ENCODE measurements at places on chromosomes 5 and 9. TPM values are rescaled to one million over a fixed set of nuclear protein-coding genes. Genes with fewer than 3 reads are reported as not detected.
A peak's percentile ranks its signal among the peaks of the same experiment; 100 is the strongest.

Gene CCDC192
- total RNA-seq, result 0.87 TPM

Gene OR13C8
- total RNA-seq, result not detected

Gene LCN9
- total RNA-seq, result not detected

Gene DAB2
- 105 TPM for total RNA-seq

Gene TLR4
- total RNA-seq, result 24.3 TPM

Gene MAP3K1
- 24.3 TPM for total RNA-seq

Gene C9orf153
- total RNA-seq, result 1.5 TPM

Gene SPAG8
- total RNA-seq, result 3.9 TPM

Gene DIRAS2
- total RNA-seq, result 3.6 TPM

Gene KIAA0825
- total RNA-seq, result 5.1 TPM

Gene IRX1
- 2.4 TPM for total RNA-seq

Gene TRIM36
- total RNA-seq, result 3.7 TPM

Gene SPACA9
- total RNA-seq, result 4.2 TPM

Gene ZFP62
- total RNA-seq, result 17.0 TPM

- no peak for DNase-seq
- no peaks in the 10 kb centered on the region for H3K27me3 ChIP-seq
- H3K27ac ChIP-seq, result no peak overlapping the region
- no peak overlapping the region for H3K4me3 ChIP-seq
- H3K4me1 ChIP-seq, result no peaks in the 10 kb centered on the region
Observed at GRCh38 chr5:58156361-58156760, 303.5 kb downstream of the PLK2 start.

- H3K36me3 ChIP-seq, result no peaks in the 10 kb centered on the region
- DNase-seq, result no peak
- H3K27ac ChIP-seq, result peak overlapping the region; percentile 28
- no peaks in the 10 kb centered on the region for H3K4me1 ChIP-seq
- peak overlapping the region; percentile 1 for H3K4me3 ChIP-seq
Observed at GRCh38 chr5:126370796-126371718, 52.2 kb upstream of the GRAMD2B start.

DNA sequence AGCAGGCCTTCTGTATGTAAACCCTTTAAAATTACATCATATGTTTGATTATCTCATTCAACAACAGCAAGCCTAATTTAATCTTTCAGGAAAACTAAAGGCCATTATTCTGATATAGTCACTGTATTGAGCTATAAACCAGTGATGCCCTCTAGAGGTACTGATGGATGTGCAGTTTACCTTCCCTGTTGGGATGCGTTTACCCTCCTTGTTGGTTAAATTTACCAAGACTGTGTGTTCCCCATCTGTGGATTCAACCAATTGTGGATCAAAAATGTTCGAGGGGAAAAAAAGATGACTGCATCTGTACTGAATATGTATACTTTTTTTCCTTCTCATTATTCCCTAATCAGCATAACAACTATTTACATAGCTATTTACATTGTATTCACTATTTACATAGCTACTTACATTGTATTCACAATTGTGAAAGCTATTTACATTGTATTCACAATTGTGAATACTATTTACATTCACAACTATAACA lies 3.7 kb upstream of the BAAT start:
- no peak overlapping the region for H3K27ac ChIP-seq
- H3K36me3 ChIP-seq, result peaks cover 33% of the 10 kb centered on the region
- H3K4me1 ChIP-seq, result no peaks in the 10 kb centered on the region
- no peak overlapping the region for H3K4me3 ChIP-seq
- no peaks in the 10 kb centered on the region for H3K27me3 ChIP-seq

DNA sequence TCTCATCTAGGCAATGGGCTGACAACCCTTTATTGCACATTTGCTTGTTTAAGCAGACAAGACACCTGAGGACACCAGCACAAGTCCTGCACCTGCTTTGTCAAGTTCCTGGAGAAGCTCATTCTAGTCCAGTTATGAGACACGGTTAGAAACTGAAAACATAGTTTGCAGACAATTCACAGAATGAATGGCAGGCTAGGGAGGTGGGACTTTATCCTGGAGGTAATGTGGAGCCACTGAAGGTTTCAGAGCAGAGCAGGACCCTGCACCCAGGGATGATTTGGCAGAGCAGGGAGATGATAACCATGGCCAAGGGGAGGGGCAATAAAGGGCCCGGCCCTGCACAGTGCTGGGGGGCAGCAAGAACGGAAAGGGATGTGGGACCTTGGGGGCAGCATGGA lies 50.7 kb upstream of the SLC25A51 start:
- H3K4me1 ChIP-seq, result no peaks in the 10 kb centered on the region
- H3K36me3 ChIP-seq, result no peaks in the 10 kb centered on the region
- DNase-seq, result no peak

GRCh38 chr9:70902692-70903131 lies 218.7 kb downstream of the TRPM3 start:
- no peaks in the 10 kb centered on the region for H3K27me3 ChIP-seq
- H3K36me3 ChIP-seq, result no peaks in the 10 kb centered on the region
- no peak overlapping the region for H3K27ac ChIP-seq
- peak; percentile 8 for DNase-seq

DNA sequence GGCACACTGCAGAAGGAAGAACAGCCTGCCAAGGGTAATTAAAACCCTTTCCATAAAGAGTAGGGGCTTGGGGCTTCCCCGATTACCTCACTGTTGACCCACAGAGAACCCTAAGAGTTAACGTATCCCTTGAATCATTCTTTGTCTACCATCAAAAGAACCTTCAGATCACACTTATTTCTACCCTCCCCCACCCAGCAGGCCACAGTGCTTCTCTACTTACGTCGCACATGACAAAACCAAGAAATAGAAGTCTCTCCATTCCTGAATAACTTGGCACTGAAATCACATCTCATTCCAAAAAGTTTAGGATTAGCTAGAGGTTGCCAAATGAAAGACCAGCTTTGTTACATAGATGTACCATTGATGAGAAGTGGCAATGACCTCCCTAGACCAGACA lies 268.7 kb upstream of the GAS1 start:
- no peak overlapping the region for H3K27ac ChIP-seq
- H3K4me1 ChIP-seq, result no peaks in the 10 kb centered on the region
- DNase-seq, result no peak
- H3K27me3 ChIP-seq, result no peaks in the 10 kb centered on the region
- H3K36me3 ChIP-seq, result no peaks in the 10 kb centered on the region
- no peak overlapping the region for H3K4me3 ChIP-seq

DNA sequence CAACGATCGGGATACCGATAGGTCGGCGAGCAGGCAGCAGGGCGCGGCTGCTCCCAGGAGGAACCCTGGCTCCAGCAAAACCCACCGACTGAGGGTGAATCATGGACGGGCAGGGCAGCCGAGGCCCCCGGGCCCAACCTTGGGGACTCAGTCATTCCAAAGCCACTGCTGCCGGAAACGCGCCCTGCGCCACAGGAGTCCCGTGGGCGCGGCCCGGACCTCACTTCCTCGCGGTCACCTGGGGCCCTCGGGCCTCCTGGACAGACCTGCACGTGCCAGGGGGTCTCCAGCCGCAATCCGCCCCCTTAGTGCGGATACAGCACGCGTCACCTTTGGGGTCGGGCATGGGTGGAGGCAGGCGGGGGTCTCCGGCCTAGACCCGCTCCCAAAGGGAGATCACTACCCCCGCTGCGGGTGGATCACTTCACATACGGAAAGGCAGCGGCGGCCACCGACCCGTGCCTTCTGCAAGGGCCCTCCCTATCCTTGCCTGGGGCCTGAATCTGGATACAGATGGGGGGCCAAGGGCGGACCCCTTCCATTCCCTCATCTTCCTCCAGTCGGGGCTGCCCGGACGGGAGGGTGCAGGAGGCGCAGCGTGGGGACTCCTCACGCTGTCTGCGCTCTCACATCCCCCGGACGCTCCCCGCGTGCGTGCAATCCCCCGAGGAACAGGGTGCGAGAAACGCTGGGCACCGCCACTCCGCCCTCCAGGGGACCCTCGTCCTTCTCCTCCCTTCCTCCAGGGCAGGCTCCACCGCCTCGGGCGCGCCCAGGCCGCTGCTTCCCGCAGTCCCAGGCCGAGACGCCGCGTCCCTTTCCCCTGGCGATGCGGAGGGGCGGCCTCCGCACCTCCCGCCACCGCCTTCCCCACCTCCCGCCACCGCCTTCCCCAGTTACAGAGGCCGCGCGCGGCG lies 586 bp downstream of the TXN start:
- H3K4me1 ChIP-seq, result peaks cover 20% of the 10 kb centered on the region
- peak overlapping the region; percentile 84 for H3K4me3 ChIP-seq

DNA sequence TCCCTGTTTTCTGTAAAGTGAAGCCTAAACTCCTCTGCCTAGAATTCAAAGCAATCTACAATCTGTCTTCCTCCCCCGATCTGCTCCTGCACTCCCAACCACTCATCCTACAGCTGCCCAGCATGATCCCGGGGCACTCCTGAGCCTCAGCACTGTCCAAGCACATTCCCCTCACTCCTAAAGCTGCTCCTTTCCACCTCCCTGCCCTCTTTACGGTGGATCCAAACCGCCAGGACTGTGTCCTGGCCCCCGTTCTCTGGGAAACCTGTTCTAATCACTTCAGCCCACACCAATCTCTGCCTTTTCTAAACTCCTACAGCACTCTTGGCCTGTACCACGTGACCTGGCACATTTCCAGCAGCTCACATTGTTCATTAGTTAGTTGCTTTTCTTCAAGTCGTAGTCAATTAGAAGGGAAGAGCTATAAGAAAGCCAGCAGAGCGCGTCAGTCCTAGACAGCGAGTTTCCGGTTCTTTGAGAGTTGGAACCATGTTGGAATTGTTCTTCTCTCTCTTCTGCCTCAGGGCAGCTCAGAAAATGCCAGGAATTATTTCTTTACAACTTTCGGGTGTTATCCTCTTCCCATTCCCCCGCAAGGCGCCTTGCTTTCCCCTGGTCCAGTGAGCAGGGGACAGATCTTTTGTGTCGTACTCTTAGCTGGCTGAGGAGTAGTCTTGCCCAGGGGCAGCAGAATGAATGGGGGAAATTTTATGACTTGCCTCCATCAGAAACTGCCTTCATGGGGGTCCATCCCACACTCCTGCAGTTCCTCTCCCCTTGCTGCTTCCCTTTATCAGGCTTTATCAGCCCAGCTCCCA lies 60.7 kb downstream of the NRG2 start:
- H3K4me1 ChIP-seq, result no peaks in the 10 kb centered on the region
- H3K36me3 ChIP-seq, result no peaks in the 10 kb centered on the region
- H3K27me3 ChIP-seq, result no peaks in the 10 kb centered on the region
- H3K27ac ChIP-seq, result no peak overlapping the region
- no peak overlapping the region for H3K4me3 ChIP-seq

GRCh38 chr9:110797611-110798010 lies 129.0 kb downstream of the MUSK start:
- no peak overlapping the region for H3K27ac ChIP-seq
- H3K36me3 ChIP-seq, result no peaks in the 10 kb centered on the region
- no peak overlapping the region for H3K4me3 ChIP-seq
- DNase-seq, result no peak

DNA sequence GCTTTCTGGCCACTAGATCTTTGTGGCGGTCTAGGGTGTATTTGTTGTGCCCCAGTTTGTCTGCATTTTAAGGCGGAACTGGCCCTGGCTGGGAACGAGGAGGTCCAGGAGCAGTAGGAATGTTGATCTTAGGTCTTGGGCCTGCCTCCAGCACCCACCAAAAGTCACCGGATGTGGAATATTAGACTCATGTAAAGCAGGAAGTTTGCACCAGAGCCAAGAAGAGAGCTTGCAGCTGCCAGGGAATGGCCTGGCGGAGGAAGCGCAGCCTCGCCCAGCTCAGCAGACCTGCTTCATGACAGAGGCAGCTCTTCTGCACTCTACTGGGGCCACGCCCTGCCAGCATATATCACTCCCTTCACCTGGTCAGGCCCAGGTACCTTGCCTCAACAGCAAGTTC lies 3.3 kb downstream of the GPX3 start:
- H3K36me3 ChIP-seq, result peaks cover 8% of the 10 kb centered on the region
- no peaks in the 10 kb centered on the region for H3K27me3 ChIP-seq

GRCh38 chr5:116329503-116329902 lies 244.7 kb downstream of the COMMD10 start:
- no peak for DNase-seq
- H3K27ac ChIP-seq, result no peak overlapping the region
- H3K4me1 ChIP-seq, result no peaks in the 10 kb centered on the region
- H3K36me3 ChIP-seq, result peaks cover 56% of the 10 kb centered on the region

GRCh38 chr9:125455132-125455531 lies 193.5 kb downstream of the GAPVD1 start:
- DNase-seq, result no peak
- no peaks in the 10 kb centered on the region for H3K27me3 ChIP-seq
- H3K4me3 ChIP-seq, result no peak overlapping the region
- H3K4me1 ChIP-seq, result no peaks in the 10 kb centered on the region

GRCh38 chr5:39409033-39409432 lies 15.7 kb downstream of the DAB2 start:
- H3K27ac ChIP-seq, result no peak overlapping the region
- H3K4me3 ChIP-seq, result no peak overlapping the region
- DNase-seq, result no peak
- no peaks in the 10 kb centered on the region for H3K36me3 ChIP-seq
- peaks cover 66% of the 10 kb centered on the region for H3K4me1 ChIP-seq

GRCh38 chr9:124269556-124269955 lies 11.8 kb downstream of the NEK6 start:
- no peaks in the 10 kb centered on the region for H3K27me3 ChIP-seq
- H3K27ac ChIP-seq, result peak overlapping the region; percentile 97
- H3K36me3 ChIP-seq, result no peaks in the 10 kb centered on the region
- DNase-seq, result no peak
- no peak overlapping the region for H3K4me3 ChIP-seq
- H3K4me1 ChIP-seq, result peaks cover 83% of the 10 kb centered on the region

- no peaks in the 10 kb centered on the region for H3K27me3 ChIP-seq
- H3K36me3 ChIP-seq, result peaks cover 37% of the 10 kb centered on the region
- H3K4me1 ChIP-seq, result no peaks in the 10 kb centered on the region
- no peak overlapping the region for H3K27ac ChIP-seq
- DNase-seq, result no peak
Observed at GRCh38 chr9:100268271-100268670, 84.5 kb downstream of the TEX10 start.

DNA sequence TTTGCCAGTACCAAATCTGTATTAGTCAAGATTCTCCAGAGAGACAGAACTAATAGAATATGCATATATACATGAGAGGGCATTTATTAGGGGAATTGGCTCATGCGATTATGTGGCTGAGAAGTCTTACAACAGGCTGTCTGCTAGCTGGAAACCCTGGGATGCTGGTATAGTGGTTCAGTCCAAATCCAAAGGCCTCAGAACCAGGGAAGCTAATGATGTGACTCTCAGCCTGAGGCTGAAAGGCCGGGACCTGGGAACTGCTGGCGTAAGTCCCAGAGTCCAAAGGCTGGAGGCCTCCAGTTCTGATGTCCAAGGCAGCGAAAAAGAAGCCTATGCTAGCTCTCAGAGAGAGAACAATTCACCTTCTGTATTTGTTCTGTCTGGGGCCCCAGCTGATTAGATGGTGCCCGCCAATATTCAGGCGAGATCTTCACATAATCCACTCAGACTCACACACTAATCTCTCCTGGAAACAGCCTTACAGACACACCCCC lies 84.1 kb downstream of the KIAA1958 start:
- H3K4me1 ChIP-seq, result peaks cover 20% of the 10 kb centered on the region
- no peaks in the 10 kb centered on the region for H3K27me3 ChIP-seq
- DNase-seq, result no peak
- H3K4me3 ChIP-seq, result no peak overlapping the region
- H3K27ac ChIP-seq, result no peak overlapping the region
- peaks cover 12% of the 10 kb centered on the region for H3K36me3 ChIP-seq

DNA sequence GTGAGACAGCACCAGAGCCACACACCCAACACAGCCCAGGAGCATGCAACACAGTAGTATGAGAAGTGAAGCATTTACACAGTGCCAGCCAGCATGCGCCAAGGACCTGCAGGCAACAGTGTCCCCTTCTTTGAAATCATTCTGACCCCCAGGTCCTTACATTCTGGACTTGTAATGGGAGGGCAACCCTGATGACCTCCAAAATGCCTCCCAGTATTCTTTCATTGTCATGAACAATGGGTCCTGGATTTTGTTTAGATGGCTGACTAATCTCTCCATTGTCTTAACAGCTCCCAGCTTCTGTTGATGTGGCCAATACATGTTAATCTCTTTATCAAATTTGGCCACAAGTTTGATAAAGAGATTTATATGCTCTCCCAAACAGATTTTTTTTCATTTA lies 417.1 kb downstream of the DMRTA1 start:
- H3K4me3 ChIP-seq, result no peak overlapping the region
- DNase-seq, result no peak

All from tibial nerve (tissue), 4 donors.